Heart right ventricle (tissue), 16 donors: ENCODE measurements at places on chromosomes 2 and 18. TPM values are rescaled to one million over a fixed set of nuclear protein-coding genes. Genes with fewer than 3 reads are reported as not detected.
A peak's percentile ranks its signal among the peaks of the same experiment; 100 is the strongest.

MOGAT1 gene
- 0.07 TPM for polyA plus RNA-seq

DYNAP gene
- polyA plus RNA-seq = not detected

GPC1 gene
- polyA plus RNA-seq = 104 TPM

TMEFF2 gene
- not detected for polyA plus RNA-seq

RTP5 gene
- polyA plus RNA-seq = 0.15 TPM

OR6B2 gene
- not detected for polyA plus RNA-seq

CCDC85A gene
- polyA plus RNA-seq = 1.5 TPM

AKAIN1 gene
- polyA plus RNA-seq = not detected

GRCh38 chr18:5253910-5254309, 41.6 kb downstream of the ZBTB14 start:
- no peak for DNase-seq

GRCh38 chr18:8519102-8519501, 90.1 kb upstream of the RAB12 start:
- DNase-seq = no peak

- no peak for DNase-seq
These were observed 25.6 kb downstream of the DNMT3A start for GRCh38 chr2:25316101-25316500.

GRCh38 chr2:208017721-208018120, 7.6 kb downstream of the PLEKHM3 start:
- DNase-seq = no peak

- peak; percentile 44 for DNase-seq
These were observed 286.4 kb downstream of the SLC8A1 start for GRCh38 chr2:40165509-40165844.

DNA sequence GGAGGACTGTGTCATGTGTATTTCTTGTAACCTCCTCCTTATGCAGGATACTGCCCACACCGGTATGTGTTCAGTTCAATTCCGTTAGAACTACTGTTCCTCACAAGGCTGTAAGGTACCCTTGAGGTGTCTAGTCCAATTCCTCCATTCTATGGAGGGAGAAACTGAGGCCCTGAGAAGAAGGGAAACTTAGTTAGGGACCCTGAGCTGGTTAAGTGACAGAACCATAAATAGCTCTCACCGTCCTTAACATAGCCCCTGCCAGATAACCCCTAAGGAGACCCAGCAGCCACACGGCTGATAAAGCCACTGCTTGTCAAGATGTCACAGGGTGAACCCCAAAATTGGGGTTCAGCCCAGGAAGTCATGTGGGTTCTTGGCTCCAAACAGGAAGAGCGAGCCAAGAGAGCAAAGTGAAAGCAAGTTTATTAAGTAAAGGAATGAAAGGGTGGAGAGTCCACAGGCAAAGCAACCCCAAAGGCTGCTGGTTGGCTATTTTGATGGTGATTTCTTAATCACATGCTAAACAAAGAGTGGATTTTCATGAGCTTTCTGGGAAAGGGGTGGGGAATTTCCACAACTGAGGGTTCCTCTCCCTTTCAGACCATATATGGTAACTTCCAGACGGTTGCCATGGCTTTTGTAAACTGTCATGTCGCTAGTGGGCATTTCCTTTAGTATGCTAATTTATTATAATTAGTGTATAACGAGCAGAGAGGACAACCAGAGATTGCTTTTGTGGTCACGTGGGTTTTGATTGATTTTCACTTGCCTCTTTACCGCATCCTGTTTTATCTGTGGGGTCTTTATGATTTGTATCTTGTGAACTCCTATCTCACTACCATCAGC, 83.4 kb upstream of the RTN4 start:
- peak; percentile 63 for DNase-seq

- no peak for DNase-seq
These were observed 115.6 kb downstream of the STPG4 start for GRCh38 chr2:47039489-47039870.

DNA sequence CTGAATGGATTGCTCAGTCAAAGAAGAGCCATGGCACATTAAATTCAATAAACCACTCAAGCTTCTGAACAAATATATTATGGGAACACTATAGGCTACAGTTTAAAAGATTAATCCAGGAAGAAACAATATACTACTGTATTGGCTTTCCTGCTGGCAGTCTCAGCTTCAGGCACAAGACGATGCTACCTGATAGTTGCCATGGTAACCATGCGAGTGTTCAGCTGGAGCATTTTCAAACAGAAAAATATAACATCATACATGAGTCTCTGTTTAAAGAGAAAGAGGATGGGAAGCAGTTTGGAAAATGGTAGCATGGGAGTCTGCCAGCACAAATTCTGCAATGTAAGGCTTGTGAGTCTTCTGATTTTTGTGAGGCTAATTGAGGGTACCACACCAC, 65.9 kb upstream of the CPO start:
- DNase-seq = no peak

DNA sequence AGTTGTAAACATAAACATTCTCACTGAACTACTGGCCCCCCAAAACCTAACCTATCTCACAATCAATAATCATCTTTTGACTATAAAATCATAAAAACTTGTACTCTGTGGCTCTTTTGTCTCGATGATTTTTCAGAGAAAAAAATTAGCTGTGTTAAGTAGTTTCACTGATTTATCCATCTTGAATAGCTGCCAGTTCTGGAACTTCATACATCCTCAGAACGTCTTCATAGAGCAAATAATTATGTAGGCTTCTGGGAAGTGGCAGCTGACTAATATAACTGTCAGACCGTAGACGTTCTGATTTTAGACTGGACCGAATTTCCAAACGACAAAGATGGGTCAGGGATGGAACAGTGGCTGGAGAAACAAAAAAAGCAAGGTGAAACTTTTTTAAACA, 97.3 kb upstream of the CHAC2 start:
- no peak for DNase-seq

- DNase-seq = no peak
These were observed 88.7 kb upstream of the STPG4 start for GRCh38 chr2:47243596-47244323.

DNA sequence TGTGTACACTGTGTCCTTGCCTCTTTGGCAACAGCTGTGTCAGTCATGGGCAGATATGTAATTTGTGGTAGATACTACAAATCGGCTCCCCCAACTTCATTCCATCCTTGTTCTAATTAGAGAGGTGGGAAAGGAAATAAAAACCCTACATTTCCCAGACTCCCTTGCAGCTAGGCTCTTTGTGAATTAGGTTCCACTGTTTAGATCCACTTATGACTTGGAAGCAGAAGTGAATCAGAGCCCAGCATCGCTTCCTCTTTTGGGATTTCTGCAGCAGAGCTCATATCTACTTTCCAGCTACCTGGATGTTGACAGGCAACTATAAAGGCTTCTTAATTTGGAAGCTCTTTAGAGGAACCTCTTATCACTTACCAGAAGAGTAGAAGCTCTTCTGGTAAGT, 34.1 kb upstream of the NARS1 start:
- no peak for DNase-seq

DNA sequence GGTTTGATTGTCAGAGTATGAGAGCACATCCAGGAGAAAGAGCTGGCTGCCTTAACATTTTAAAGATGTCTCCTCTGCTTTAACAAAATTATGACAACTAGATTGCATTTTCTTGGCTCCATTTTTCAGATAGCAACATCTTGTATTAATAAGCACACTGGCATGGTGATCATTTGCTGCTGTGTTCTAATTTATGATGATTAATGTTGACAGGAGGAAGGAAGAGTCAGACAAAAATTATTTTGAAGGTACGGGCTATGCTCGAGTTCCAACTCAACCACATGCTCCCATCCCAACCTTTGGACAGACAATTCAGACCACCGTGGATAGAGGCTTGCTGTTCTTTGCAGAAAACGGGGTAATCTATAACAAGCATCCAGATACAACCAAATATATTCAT, 98.2 kb upstream of the TTC39C start:
- no peak for DNase-seq

DNA sequence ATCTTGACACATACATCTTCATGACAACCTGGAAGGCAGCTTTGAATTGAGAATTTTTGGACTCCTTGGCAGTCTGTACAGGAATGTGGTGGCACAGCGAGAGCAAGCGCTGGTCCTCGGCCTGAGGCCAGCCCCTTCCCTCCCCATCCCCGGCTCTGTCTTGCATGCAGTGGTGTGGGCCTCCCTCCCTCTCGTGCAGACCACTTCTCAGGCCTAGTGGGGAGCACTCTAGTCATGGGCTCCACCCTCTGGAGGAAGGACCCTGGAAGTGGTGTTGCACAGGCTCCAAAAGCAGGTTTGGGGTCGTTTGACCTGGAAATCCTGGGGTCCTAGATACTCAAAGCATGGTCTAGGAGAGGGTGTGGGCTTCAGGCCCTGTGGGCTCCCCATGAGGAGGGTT, 32.3 kb downstream of the ADCYAP1 start:
- DNase-seq = no peak

DNA sequence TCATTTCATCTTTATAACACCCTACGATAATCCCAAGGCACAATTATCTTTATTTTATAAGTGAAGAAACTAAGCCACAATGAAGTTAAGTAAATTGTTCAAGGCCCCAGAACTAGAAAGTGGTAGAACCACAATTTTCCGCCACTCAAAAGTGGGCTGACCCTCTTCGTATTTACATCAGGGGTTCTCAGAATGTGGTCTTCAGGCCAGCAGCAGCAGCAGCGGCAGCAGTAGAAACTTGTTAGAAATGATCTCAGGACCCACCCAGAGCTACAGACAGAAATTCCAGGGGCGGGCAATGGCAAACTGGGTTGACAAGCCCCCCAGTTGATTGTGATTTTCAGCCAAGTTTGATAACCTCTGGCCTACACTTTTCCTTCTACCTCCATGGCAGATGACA, 62.8 kb downstream of the LBH start:
- DNase-seq = no peak

- DNase-seq = no peak
These were observed 46.5 kb downstream of the ZFP36L2 start for GRCh38 chr2:43179942-43180341.

GRCh38 chr2:47225061-47225783, 70.1 kb upstream of the STPG4 start:
- peak; percentile 75 for DNase-seq

- DNase-seq = no peak
These were observed 402.6 kb upstream of the MEIS1 start for GRCh38 chr2:66032226-66032775.
